ENCODE measurements at places on chromosomes 2 and 18.
A peak's percentile ranks its signal among the peaks of the same experiment; 100 is the strongest.

DNA sequence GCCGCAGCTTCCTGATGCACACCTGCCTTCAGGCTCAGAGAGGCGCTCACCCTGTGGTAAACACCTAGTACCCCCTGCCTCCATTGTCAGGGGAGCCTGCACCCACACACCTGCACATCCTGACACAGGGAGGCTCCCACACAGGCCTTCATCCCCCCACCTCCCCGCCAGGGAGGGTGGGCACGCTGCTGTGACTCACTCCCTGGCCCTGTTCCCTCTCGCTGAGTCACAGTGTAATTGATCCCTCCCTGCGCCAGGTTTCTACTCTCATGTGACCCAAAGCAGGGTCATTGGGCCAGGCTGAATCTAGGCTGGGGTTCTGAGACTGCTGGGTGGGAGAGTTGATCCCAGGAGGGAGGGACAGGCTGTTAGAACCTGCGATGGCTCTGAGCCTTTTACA, 8.5 kb upstream of the CELF4 start:
- DNase-seq = peak; percentile 26

DNA sequence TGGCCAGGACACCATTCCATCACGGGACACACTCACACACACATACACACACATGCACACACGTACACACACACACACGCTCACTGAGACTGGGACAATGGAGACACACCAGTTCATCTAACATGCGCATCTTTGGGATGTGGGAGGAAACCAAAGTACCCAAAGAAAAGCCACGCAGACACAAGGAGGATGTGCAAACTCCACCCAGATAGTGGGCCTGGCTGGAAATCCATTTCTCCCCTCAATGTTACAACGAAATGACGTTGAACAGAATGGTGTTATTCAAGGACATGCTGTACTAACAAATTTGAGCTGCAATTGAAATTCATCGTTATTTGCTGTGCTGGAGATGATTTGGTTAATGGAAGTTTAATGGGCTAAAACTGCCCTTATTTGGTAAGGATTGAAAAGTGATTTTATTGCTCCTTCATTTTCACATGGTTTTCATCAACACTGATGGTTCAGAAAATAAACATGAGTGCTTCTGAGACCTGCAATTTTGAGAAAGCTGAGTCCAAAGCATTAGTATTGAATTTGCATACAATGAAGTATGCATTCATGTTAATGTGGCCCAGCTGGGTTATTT, 110.0 kb downstream of the KCNE4 start:
- DNase-seq = no peak

GRCh38 chr18:55503167-55503820, 84.7 kb downstream of the TCF4 start:
- DNase-seq = no peak

- DNase-seq = no peak
Measured at GRCh38 chr2:20052861-20053281, 1.4 kb upstream of the LAPTM4A start.

GRCh38 chr2:54073796-54074195, 41.6 kb upstream of the ACYP2 start:
- DNase-seq = no peak

DNA sequence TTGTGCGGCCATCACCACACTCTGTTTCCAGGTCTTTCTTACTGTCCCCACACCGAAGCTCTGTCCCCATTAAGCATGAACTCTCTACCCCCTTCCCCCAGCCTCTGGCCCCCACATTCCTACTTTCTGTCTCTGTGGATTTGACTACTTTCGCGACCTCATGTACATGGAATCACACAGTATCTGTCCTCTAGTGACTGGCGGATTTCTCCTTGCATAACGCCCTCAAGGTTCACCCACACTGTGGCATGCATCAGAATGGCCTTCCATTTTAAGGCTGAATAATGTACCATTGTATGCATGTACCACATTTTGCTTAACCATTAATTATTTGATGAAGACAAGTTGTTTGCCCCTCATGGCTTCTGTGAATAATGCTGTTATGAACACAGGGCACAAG, 467.6 kb upstream of the HS6ST1 start:
- DNase-seq = no peak

DNA sequence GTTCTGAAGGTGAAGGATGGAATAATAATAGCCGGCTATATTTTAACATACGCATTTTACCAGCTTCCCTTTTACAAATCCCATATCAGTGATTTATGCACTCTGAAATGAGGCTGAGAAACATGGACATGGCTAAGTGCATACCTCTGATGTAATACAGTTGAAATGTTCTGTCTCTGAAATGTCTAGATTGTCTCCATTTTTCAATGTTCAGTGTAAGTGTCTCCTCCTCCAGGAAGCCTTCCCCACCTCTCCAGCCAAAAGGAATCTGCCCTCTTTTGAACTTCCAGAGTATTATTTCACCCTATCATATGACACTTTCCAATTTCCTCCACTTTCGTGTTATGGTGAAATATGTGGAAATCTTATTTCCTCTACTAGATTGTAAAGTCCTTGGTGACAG, 29.5 kb upstream of the ME2 start:
- no peak for DNase-seq

DNA sequence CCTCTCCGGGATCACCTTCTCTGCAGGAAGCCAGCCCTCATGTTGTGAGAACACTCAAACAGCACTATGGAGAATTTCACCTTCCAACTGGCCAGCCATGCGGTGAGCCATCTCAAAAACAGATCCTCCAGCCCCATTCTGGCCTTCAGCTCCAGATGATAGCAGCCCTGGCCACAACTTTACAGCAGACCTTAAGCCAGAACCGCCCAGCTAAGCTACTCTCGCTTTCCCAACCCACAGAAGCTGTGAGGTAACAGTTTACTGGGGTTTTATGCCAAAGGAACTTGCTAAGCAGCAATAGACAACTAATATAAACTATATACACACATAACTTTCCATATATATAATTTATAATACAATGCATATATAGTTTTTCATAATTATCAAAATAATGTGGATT, 11.6 kb upstream of the PTPN4 start:
- DNase-seq = no peak

GRCh38 chr2:111634050-111634794, 249.8 kb downstream of the ANAPC1 start:
- no peak for DNase-seq

DNA sequence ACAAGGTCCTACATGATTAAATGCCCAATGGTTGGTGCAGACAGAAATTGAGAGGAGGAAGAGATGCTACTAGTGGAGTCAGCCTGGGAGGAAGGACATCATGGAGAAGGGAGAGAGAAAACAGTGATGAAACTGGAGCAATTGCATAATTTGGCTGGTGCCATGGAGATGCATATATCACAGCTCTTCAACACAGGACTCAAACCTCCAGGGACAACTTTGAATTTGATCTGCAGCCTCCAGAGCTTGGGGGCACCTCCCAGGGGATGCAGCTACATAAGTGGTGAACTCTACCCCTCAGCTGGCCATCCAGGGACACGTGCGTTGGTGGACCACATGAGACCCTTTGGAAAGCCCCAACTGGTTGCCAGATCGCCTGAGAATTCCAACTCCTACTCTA, 80.4 kb downstream of the CTAGE1 start:
- no peak for DNase-seq

GRCh38 chr2:108971661-108972566, 17.1 kb downstream of the EDAR start:
- no peak for DNase-seq

DNA sequence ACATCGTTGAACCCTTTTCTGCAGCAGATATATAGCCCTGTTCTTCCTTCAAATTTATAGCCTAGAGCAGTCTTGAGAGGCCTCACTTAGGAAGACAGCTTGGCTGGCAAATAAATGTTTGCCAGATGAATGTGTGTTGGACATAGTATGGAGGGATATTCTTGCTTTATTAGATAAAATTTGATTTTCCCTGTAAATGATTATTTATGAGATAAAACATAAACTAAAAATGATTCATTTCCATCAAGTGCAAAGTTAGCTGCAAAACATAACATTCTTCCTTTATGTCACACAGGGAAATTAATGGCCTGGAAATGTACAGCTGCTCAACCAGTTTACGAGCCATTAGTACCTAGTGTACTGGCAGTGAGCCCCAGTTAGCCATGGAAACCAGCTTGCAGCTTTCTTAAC, 82.5 kb downstream of the LIMS1 start:
- DNase-seq = no peak

DNA sequence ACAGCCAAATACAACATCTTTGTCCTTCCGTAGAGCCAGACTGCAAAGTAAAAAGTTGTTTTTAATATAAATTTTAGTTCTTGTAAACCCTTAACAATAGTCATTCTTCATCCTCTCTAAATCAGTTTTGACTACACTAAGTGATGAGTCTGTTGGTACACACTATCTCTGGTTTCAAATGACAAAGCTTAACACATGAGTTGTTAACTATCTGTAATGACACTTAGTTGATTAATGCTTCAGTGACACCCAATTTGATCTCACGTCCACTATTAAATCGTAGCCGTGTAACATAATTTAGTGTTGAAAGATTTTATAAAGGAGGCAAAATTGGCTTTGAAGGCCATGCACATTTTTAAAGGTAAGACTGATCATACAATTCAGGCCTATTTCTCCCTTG, 181.6 kb downstream of the ZNF521 start:
- DNase-seq = no peak

GRCh38 chr2:221895366-221896121, 323.4 kb upstream of the EPHA4 start:
- DNase-seq = no peak

DNA sequence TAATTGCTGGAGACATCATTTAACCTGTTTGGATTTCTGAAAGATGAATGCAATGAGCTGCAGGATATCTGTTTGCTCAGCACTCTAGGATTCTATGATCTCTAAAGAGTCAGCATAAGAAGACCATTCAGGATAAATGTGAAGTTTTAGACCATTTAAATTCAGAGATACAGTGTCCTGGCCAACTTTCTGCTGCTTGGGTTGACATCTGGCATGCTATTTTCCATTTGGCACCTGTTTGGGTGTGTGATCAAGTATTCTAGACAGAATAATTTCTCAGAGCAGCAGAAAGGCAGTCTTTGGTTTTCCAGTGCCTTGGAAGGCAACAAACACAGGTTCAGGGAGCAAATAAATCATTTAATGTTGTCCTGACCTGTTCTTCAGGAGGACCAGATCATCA, 144.8 kb upstream of the NDUFV2 start:
- no peak for DNase-seq

DNA sequence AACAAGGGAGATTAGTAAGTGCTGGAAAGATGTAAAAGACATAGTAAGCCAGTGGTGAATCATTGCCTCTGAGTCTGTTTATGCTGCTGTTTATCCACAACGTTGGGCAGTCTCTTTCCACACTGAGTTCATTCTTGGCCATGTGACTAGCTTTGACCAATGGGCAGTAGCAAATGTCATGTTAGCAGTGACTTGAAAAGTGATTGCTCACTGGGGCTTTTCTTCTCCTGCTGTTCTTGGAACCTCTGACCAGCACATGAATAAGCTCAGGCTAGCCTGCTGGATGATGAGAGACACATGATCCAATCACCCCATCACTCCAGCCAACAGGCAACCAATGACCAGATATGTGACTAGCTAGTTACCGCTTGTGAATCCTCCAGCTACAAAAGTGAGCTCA, 360.4 kb downstream of the SLC4A3 start:
- no peak for DNase-seq

DNA sequence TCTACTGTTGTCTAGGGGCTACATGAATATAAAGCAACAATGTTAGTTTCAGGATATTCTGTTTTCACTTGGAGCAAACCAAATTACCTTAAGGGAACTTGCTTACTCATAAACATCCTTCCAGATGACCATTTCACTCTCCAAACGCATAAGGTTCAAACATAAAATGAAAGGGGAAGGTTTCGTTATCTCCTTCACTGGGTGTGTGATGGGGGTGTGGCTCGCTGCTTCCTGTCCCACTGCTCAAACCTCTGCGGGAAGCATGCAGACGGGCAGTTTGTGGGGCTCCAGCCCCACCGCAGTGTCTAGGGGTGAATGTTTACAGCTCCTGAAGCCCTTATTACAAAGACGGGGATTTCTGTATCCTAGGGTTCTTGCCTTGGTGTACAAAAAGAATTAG, 1310.9 kb upstream of the TMEFF2 start:
- DNase-seq = no peak

GRCh38 chr18:79868168-79868784, 70.5 kb downstream of the KCNG2 start:
- no peak for DNase-seq

DNA sequence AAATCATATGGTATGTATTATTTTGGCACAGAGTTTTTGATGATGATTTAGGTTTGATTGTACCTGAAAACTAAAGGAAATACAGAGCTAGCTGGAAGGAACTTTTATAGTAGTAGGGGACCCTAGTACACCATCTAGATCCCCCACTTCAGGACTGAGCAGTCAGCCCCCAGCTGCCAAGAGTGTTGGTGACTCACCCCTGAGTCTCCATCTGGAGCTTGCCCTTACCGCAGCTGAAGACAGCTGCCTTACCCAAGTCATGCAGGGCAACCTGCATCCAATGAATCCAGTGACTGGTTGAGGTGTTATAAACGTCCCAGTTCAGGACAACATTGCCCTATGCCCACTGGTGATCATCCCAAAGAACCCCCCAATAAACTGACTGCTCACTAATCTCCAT, 15.3 kb downstream of the PMS1 start:
- DNase-seq = no peak

DNA sequence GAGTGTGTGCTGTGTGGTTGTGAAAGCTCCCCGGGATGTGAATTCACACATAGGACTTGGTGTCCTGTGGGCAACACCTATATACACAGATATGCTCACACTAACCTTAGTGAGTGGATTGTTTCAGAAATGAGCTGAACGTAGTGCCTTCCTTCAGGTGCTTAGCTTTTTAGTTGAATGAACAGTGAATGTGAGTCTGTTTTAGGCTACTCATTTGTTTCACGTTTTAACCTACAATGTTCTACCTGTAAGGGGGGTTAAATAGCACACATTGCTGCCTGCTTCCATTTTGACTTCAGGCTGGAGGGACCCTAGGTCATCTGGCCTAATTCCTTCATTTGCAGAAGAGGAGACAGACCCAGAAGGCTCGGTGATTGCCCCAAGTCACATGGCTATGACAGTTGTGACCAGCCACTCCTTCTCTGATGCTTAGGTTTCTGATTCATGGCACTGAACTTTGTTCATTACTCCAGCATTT, 1.0 kb downstream of the PLEK start:
- no peak for DNase-seq

DNA sequence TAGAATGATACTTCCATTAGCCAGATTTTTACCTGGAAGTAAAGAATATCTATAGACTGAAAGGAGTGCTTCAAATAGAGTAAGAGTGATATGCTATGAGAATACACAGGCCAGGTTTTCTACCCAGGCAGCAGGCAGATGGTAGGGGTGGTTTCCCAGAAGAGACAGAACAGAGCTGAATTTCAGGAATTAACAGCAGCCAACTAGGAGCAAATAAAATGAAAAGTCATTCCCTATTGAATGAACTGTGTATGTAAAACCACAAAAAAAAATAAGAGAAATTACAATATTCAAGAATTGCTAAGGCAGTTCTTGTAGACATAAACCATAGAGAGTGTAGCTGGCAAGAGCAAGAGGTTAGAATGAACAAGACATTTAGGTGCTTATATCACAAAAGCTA, 336.8 kb downstream of the KCNJ3 start:
- DNase-seq = no peak
